ENCODE measurements at places on chromosomes 16 and 17.

DNA sequence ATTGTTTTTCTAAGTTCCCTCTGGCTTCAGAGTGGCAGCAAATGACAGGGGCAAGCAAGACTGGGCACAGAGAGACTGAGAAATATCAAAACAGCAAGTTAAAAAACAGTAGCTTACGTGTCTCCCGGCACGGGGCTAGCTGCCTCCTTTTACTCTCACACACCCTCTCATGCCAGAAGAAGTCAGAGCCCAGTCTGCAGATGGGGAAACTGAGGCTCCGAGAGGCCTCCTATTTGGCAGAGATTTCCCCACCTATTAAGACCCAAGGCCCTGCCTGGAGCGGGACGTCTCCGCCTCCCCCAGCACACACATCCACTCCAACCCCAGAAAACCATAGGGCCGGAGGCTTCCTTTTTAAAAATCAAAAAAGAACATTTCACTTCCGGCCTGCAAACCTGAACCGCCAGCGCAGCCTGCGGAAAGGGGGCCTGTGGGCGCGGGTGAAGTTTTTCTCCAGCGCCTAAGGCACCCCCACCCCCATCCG lies 832 bp downstream of the CARHSP1 start:
- DNase-seq = no peak

DNA sequence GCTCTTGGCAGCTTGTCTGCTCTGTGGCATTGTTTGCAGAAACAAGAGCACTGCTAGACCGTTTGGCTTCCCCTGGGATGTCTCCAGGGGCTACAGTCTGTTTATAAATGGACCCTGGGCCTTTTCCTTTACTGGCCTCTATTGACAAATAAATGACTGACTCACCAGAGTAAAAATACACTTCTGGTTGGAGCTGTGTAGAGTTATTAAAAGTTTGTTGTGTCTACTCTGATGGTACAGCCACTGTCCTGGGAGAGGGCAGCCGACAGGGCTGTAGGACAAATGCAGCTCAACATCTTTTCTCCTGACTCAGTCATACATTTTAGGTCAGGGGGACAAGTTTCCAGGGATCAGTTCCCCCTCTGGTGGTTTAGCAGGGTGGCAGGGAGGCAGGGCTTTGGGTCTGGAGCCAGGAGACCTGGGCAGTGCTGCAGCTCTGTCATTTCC lies 30.0 kb downstream of the FOXL1 start:
- no peak for DNase-seq

DNA sequence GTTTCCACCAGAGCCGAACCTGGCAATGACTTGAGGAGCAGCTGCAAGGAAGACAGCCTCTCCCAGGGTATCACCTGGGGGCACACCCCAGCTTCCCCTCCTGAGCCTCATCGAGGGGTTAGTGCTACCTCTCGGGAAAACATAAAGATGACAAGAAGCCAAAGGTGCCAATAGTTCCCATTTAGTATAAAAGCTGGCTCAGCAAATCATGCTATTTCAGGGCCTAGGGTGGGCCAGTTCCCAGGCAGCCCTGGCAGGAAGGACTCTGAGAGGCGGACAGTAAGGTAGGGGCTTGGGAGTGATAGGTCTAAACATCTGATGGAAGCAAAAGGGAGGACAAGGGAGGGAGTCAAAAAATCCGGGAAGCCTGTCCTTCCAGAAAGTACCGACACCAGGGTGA lies 46.2 kb downstream of the SOST start:
- no peak for DNase-seq

GRCh38 chr17:21171309-21171922 lies 42.5 kb downstream of the TMEM11 start:
- no peak for DNase-seq

GRCh38 chr16:21190599-21190998 lies 20.8 kb downstream of the ZP2 start:
- DNase-seq = peak; percentile 52

DNA sequence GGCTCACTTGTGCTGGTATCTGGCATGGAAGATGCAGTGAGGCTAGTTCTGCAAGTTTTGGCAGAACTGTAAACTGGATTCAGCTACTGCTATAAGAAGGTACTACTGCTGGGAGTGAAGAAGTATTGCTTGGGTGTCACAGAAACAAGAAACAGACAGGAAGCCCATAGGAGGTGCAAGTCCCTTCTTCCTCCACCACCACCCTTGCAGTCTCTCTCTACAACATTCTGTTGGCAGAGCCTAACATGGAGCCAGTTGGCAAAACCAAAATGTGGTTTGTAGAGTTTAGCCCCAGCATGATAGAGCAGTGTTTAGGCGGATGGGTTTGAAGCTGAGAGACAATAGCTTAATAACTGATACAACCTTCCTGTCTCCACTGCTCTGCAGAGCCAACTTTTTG lies 72.6 kb downstream of the NLK start:
- no peak for DNase-seq

GRCh38 chr17:9004961-9005285 lies 16.4 kb upstream of the NTN1 start:
- DNase-seq = no peak

DNA sequence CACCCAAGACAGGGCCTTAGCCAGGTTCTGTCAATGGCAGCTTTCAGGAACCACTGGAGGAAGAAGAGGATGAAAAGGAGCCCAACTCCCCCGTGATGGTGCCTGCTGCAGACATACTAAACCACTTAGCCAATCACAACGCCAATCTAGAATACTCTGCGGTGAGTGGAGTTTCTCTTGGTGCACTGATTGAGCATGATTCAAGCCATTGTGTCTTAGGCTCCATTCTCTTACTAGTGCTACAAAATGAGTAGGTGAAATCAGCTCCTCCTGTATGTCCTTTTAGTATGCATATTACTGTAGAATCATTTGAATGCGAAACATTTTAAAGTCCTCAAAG lies 1.4 kb downstream of the SETD6 start:
- DNase-seq = no peak

DNA sequence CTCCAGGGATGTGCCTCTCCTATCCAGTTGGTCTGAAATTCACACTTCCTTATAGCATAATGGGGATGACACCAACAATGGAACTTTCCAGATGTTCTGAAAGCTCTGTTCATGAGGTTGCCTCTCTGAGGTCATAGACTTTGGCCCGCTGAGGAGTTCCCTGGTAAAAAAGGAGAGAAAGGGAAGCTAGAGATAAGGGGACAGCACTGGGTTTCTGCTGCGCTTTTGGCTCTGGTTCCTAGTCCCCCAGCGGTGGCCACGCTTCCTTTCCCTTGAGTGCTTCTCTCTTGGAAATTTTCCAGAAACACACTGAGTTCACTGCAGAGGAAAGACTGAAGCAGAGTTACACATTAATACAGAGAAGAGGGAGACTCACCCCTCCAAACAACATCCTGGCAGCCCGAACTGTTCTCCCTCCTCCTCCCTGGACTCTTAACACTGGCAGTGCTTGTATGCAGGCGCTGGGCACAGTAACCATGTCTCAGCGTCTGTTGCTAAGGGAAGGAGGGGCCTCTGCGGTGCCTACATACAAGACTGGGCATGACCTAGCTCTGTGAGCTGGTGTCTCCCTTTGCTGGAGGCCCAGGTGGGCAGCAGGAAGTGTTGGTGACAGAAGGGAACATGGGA lies at the start of gene DNAH3:
DNAH3 (minus strand) TSS at position 472 of the 627 bp plus-strand sequence. CDS start 527 bp downstream, outside the sequence.
- DNase-seq = no peak

- no peak for DNase-seq
Measured at GRCh38 chr17:79339321-79339720, 264.7 kb downstream of the ENGASE start.

- DNase-seq = no peak
Measured at GRCh38 chr16:55037046-55037445, 106.4 kb downstream of the IRX5 start.

GRCh38 chr17:1919201-1919600 lies 89.4 kb downstream of the RPA1 start:
- DNase-seq = no peak

DNA sequence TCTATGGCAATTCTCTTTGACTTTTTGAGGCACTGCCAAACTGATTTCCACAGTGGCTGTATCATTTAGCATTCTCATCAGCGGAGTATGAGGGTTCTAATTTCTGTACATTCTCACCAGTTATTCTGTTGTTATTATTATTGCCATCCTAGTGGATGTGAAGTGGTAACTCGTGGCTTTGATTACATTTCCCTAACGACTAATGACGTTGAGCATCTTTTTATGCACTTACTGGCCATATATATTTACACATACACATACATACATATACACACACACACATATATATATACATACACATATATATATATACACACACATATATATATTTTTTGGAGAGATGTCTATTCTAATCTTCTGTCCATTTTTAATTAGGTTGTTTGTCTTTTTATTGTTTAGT lies 3.7 kb upstream of the MLYCD start:
- no peak for DNase-seq

DNA sequence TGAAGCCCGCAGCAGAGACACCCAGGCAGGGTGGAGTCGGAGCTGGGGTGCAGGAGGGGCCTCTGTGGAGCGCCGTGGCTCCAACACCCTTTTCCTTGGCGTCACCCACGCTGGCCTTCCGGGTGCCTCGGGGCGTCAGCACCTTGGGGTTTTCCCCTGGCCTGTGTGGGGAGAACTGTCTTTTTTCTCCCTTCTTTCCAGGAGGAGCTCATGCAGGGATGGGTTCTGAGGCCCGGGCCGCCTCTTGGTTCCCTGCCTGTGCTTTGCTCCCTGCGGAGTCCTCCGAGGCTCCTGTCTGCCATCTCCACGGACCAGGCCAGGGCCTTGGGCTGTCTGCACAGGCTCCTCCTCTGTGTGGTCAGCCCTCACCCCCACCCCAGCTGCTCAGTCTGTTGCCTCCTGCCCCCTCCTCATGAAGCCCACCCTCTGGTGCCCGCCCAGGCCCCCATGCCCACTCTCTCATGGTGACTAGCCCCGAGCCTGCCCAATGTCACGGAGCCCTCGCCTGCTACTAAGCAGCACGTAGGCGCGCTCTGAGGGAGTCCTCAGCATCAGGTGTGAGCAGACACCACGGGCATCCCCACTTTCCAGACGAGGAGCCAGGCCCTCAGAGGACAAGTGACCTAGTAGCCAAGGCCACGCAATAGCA lies 5.0 kb downstream of the KATNB1 start:
- no peak for DNase-seq

- DNase-seq = peak; percentile 54
Measured at GRCh38 chr16:27217256-27217655, 13.9 kb downstream of the KDM8 start.

DNA sequence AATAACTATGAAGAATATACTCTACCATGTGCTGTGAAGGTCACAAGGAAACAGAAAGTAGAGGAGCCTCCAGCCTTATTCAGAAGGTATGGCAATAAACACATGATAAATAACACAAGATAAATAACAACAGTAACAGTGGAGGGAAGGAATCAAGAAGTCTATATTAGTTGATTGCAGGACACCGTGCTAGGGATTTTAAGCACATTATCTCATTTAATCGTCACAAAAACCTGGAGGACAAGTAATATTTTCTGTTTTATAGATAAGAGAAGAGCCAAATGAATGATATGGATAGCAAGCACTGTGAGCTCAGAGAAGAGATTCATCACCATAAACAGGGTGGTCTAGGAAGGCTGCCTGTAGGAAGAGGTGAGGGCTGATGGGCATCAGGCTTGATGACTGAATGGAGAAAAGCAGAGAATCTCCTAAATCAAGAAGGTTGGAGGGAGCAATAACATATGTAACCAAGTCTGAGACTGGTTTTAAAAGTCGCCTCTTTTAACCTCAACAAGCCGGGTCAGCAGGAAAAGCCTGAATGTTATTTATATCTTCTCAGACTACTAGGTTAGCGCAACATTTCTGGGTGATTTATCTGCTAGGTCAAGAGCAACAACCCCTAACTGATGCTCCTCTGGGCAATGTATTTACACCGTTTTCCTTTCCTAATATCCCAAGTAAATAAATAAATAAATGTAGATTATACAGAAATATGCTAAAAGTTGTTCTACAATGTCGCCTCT lies 8.3 kb downstream of the TOM1L2 start:
- DNase-seq = no peak

DNA sequence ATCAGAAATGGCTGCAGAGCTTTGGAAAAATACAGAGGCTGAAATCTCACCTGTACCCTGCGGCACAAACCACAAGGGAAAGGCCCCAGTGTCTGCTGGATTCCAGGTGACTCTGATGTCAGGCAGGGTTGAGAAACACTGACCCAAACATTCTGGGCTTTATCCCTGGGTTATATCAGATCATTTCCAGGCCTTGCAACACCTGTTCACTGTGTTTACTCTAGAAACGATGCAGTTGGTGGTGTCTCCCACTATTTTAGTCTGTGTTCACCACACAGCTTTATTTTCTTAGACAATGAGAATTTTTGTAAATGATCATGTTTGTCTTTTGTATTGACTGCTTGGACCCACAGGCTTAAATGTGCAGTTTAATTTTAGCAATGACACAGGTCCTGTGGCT lies 151.5 kb upstream of the SDK2 start:
- DNase-seq = no peak

GRCh38 chr17:80091376-80091775 lies 10.0 kb upstream of the GAA start:
- no peak for DNase-seq

DNA sequence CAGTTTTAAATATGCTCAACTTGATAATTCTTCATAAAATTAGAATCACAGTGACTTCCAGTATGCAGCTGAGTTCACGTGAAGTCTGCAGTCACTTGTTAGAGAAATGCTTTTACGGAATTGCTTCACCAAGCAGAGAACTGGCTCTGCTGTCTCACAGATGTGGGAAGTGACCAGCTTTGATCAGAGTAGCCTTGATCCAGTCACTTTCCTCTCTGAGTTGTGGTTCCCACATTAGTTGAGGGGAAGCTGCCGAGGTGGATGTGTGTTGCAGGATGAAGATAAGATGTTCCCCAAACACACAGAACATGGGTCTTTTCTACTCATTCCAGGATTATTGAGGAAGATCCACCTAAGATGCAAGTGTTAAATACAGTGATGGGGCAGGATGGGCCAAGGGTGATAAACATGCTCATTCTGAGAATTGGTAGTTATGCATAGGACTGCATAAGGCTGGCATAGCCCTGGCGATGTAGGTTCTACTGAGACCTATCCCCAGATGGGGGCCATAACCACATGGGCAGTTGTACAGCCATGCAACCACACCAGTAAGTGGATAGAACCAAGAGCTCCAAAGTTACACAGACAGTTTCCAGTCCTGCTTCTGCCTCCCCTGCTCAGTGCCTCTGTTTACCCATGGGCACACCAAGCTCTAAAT lies 168.9 kb upstream of the MAF start:
- no peak for DNase-seq

GRCh38 chr17:30554839-30555751 lies 77.9 kb downstream of the GOSR1 start:
- DNase-seq = peak; percentile 16

GRCh38 chr16:81796035-81796434 lies 16.9 kb downstream of the PLCG2 start:
- DNase-seq = no peak

GRCh38 chr16:85829751-85830445 lies 30.4 kb downstream of the COX4I1 start:
- no peak for DNase-seq
